OCI-M1 (cell line): ENCODE measurements at places on chromosomes 2 and 18.

DNA sequence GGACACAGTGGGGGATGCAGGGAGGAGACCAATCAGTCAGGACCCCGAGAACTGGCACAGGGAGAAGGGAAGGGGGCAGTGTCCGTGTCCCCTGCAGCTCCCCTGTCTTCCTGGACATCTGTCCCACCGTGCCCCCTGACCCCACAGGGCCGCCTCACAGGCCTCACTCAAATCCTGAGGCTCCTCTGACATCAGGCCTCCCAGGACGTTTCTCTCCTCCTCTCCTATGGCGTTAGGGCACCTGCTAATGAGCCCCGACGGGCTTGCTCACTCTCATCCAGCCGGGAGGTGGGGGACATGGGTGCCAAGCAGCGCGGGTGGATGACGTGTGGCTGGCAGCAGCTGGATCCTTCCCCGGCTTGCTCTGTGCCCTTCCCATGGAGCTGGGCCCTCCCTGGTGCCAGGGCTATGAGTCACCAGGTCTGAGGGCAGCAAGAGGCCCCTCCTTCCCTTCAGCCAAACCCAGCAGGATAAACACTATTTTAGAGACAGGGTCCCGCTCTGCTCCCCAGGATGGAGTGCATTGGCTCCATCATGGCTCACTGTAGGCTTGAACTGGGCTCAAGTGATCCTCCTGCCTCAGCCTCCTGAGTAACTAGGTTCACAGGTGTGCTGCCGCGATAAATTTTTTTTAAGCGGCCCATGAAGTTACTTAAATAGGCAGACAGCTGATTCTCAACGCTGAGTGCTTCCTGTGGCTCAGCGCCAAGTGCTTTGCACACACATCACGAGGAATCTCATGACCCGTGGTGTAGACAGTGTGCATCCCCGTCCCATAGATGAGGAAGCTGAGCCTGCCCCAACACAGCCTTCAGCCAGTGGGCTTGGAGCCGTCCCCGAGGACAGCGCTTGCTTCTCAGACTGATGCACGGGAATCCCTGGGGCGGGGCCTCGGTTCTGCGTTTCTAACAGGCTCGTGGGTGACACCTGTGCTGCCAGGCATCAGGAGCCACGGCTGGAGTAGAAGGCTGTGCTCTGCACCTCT lies 64.5 kb upstream of the HDAC4 start:
- DNase-seq, result peak; percentile 9

DNA sequence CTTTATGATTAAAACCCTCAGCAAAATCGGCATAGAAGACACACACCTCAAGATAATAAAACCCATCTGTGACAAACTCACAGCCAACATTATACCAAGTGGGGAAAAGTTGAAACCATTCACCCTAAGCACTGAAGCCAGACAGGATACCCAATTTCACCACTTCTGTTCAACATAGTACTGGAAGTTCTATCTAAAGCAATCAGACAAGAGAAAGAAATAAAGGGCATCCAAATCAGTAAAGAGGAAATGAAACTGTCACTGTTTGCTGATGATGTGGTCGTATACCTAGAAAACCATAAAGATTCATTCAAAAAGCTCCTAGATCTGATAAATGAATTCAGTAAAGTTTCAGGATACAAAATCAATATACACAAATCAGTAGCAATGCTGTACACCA lies 16.4 kb upstream of the RPRD1A start:
- no peak for DNase-seq

- no peak for DNase-seq
Measured at GRCh38 chr2:160876029-160876428, 284.2 kb upstream of the TANK start.

GRCh38 chr2:131646669-131647297 lies 119.1 kb downstream of the CCDC74A start:
- no peak for DNase-seq

- peak; percentile 29 for DNase-seq
Measured at GRCh38 chr2:219997341-219997851, 370.0 kb downstream of the SLC4A3 start.

DNA sequence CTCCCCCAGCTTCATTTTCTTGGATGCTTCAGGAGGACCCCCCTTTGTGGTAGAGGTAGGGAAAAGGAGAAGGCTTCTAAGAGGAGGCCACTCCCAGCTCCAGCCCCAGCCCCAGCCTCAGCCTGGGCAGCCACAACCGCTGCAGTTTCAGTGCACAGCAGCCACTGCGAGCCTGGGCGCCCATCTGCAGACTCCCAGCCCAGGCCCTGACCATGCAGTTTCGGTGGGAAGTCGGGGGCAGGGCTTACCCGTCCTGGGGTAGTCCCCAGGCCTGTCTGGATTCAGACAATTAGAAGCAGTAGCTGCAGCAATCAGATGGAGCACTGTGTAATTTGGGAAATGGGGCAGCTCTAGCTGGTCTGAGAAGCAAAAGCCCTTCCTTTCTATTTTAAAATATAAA lies 28.6 kb downstream of the ITM2C start:
- DNase-seq, result no peak

DNA sequence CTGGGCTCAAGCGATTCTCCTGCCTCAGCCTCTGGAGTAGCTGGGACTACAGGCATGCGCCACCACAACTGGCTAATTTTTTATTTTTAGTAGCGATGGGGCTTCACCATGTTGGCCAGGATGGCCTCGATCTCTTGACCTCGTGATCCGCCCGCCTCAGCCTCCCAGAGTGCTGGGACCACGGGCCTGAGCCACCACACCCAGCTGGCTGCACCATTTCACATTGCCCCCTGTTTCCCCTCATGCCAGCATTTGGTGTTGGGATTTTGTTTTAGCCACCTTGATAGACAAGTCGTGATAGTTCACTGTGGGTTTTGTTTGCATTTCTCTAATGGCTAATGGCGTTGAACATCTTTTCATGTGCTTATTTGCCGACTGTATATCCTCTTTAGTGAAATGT lies 5.8 kb upstream of the COLEC11 start:
- DNase-seq, result no peak

DNA sequence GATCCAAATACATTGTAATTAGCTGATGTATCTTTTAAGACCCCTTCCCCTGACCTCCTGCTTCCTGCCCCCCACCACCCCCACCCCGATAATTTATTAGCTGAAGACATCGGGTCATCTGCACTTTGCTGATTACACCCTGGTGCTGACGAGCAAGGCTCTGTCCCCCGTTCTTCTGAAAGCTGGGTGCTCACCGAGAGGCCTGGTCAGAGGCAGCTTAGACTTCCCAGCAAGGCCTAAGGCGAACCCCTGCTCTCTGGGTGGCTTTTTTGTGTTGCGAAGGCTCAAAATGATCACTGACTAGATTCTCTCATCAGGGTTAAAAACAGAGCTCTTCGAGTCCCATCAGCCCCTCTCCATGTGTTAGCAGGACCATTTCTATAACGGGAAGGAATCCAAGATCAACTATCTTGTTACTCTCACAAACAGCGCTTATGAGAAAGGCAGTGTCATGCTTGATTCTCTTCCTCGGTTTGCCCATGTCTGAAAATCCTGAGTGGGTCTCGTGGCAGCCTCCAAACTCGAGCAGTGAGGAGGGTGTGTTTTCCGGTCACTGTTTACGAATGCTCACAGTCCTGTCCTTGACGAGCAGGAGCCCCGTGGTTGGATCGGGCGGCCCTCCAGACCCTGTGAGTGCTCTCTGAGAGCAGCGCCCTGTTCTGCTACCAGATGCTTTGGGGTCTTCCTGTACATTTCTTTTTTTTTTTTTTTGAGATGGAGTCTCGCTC lies 201.6 kb downstream of the HDAC4 start:
- no peak for DNase-seq

DNA sequence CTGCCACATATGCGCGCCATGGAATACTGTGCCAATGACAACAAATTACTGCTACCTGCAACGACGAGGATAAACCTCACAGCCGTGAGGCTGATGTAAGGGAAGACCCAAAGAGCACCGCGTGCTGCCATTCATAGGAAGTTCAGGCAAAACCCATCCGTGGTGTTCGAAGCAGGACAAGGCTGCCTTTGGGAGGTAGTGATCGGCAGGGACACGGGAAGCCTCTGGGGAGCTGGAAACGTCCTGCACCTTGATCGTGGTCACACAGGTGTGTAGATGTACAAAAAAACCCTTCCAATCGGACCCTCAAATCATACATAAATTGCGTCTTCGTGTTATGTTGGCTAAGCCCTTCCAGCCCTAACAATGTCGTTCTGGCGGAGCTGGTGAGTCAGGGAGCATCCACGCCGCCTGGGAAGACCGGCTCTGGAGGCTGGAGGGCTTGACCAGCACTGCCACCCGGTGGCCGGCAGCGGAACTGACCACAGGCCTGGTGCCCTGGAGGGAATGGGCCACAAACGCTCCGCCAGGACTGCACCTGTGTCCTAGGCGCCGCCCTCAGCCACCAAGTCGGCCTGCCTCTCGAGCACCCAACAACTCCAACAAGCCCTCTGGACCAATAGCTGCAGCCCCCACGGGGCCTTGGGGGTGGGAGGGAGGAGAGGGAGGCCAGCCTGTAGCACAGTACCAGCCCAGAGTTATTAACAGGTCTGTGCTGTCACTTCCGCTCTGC lies 4.1 kb upstream of the NEURL3 start:
- peak; percentile 89 for DNase-seq

DNA sequence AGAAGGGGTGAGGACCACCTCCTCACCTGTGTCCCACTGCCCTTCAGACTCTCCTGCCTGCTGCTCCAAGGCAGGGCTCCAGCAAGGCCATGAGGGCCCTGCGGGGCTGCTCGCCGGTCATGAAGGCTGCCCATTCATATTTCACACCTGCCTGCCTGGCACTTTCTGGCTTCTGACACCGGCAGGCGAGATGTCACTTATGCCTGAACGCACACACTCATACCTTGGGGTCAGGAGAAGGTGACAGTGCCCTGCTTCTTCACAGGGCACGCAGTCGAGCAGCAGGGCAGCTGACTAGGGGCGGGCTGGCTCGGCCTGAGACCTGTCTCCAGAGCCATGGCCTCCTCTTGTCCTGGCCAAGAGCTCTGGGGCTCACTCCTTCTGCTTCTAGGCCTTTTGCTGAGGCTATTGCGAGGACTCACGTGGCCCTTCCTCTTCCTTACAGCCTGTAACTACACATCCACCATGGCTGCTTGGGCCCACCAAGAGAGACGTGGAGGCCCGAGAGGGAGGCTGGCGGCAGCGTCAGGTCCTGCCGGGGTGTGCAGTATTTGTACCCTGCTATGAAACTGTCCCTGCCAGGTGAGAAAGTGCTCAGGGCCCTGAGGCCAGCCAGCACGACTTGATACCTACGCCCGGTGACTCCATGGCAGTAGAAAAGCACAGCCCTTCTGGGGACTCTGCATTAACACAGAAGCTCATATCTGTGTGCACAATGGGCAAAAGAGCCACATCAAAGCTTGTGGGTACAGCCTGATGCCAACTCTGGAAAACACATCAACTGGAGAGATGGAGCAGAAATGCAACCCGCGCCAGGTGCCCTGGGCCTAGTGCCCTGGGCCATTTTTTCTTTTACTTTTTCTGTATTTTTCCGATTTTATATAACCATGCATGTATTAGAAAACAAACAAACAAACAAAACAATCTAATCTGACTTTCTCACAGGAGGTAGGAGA lies 30.6 kb downstream of the HS6ST1 start:
- DNase-seq, result no peak

- no peak for DNase-seq
Measured at GRCh38 chr18:47724186-47724975, 206.1 kb downstream of the SMAD2 start.

GRCh38 chr18:48843162-48843561 lies 107.6 kb downstream of the SMAD7 start:
- no peak for DNase-seq

DNA sequence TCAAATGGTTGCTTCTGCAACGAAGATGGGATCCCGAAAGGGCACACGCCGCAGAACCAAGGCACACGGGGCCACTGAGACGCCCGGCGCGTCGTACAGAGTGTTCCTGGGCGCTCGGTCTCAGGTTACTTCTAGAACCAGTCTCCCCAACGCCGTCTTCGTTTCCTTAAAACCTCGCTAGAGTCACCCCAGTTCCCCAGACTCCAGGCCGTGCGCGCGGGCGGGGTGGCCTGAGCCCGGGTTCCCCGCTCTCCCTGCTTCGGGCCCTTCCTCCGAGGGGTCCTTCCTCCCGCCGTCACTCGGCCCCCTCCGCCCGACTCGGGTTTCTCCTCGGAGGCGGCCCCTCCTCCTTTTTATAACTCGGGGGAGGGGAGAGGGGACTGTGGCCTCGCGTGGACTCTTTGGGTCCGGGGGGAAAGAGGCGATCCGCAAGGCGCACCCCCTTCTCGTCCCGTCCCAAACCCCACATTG lies 774 bp upstream of the FZD7 start:
- DNase-seq, result peak; percentile 68

GRCh38 chr18:25327584-25327983 lies 24.4 kb downstream of the ZNF521 start:
- no peak for DNase-seq

DNA sequence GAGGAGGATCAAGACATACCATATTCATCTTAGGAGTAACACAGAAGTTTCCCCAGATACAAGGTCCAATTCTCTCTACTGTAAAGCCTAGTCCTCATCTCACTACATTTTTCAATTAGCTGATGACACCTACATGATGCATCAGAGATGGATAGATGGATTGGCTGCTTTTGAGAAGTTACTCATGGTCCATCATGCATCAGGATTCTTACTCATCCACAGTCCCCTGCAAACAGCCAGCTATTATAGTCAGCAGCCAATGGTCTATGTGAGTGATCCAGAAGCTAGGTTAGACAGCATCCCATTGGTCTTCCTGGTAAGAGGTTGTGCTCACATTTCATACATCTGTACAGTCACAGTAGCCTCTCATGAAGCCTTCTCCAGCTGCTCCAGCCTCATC lies 154.5 kb upstream of the NRP2 start:
- DNase-seq, result no peak

- no peak for DNase-seq
Measured at GRCh38 chr2:32865399-32866068, 81.2 kb upstream of the LTBP1 start.

- peak; percentile 44 for DNase-seq
Measured at GRCh38 chr18:52694804-52695203, 354.8 kb downstream of the DCC start.
